ENCODE measurements at places on chromosomes 11 and 22. TPM values are rescaled to one million over a fixed set of nuclear protein-coding genes. Genes with fewer than 3 reads are reported as not detected.

Gene PATE4
- not detected for polyA plus RNA-seq

Gene OR6A2
- not detected for polyA plus RNA-seq

Gene POU2AF2
- polyA plus RNA-seq, result not detected

Gene FAM111B
- 0.22 TPM for polyA plus RNA-seq

DNA sequence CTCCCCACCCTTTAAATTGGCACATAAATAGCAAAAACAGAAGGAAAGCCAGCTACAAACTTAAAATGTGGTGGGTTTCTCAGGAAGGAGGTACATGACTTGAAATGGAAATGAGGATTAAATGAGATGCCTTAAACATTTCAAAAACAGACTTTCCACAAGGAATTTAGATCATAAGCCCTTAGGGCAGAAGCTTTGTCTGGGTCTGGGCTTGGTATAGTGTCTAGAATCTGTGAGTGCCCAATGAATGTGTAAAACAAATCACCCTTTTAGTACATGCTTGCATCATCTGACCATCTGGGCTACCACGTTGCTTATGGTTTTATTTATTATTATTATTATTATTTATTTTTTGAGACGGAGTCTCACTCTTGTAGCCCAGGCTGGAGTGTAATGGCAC is 37.1 kb upstream of the CREB3L1 start:
- DNase-seq, result no peak

DNA sequence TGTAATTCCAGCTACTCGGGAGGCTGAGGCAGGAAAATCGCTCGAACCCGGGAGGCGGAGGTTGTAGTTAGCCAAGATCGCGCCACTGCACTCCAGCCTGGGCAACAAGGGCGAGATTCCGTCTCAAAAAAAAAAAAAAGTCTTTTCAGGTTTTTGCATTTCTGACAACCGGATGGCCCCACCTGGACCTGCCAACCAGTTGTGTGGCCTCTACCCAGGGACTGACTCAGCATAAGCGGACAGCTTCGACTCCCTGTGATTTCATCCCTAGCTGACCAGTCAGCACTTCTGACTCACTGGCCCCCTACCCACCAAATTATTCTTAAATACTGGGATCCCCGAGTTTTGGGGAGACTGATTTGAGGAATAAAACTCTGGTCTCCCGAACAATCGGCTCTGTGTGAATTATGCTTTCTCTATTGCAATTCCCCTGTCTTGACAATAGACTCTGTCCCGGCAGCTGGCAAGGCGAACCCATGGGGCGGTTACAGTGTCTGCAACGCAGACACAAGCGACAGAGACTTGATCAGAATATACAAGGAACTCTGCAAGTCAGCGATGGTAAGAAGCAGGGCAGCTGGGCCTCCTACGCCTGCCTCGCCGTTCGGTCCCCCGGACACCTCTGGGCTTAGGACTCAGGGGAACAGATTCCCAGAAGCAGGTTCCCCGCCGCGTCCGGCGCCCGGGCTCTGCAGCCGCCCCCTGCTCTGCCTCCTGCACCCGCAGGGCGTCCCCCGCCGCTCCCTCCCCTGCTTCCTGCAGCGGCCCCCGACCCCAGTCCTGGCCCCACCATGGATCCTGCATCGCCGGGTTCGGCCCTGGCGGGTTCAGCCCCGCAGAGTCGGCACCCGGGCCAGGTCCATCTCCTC is 741 bp upstream of the TALDO1 start:
- no peak for DNase-seq

Gene LRRC32
- polyA plus RNA-seq, result 62.4 TPM

- no peak for DNase-seq
Measured at GRCh38 chr11:100105982-100106358, 581.1 kb upstream of the ARHGAP42 start.

- DNase-seq, result no peak
Measured at GRCh38 chr11:73271936-73272679, at the start of gene P2RY6. P2RY6 (plus strand) TSS chr11:73272338; CDS start chr11:73296519, 24,181 bp downstream.
